GM06990 (cell line): ENCODE measurements at places on chromosomes 6 and 20.
A peak's percentile ranks its signal among the peaks of the same experiment; 100 is the strongest.

DNA sequence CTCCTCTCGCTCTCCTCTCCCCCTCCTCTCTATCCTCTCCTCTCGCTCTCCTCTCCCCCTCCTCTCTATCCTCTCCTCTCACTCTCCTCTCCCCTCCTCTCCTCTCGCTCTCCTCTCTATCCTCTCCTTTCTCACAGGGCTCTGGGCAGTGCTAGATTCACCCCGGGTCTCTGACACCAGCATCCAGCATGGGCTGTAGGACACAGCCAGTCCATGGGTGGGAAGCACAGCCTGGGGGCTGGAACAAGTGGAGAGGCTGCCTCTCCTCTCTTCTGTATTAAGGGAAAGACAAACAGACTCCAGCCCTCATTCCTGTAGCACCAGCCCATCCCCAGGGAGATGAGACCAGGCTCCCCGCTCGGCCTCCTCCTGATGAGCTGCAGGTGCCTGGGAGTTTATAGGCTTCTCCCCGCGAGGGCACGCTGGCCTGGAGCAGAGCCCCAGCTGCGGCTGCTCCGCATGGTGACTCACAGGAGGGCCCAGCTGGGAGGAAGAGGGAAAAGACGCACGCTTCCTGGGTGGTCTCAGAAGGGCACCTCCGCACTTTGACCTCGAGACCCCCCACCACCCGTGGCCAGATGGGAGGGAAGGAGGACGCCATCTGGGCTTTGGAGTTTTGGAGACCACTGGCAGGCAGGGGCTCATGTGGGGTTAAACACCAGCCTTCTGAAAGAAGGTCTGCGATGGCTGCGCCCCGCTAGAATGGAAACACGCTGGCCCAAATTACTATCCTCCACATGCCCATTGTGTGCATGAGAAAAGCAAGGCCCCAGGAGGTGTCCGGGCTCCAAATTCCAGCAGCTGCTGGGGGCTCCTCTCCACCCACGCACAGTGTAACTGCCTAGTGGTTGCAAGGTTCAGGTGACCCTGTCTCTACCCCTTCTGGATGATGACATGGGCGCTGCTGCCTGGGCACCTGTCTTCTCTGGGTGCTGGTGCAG, 68.0 kb downstream of the BMP7 start:
- DNase-seq, result no peak

DNA sequence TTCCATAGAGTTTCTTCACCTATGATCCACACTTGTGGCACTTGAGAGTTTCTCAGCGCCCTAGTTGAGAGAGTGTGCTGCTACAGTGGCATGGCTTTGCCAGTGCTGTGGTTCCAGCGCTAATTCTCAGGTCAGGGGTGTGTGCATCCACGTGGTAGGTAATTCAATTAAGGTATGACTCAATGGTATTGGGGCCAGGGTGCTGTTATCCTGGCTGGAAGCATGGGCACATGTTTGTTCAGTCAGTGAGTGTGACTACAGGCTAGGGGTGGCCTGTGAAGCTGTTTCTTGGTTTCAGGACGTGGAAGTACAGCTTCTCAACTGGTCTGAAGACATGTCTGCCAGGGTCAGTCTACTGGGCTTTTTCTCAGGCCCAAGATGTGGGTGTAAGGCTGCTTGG, 3.0 kb upstream of the SEMG2 start:
- no peak for DNase-seq

- DNase-seq, result no peak
Observed at GRCh38 chr20:40431611-40432010, 257.4 kb downstream of the MAFB start.

DNA sequence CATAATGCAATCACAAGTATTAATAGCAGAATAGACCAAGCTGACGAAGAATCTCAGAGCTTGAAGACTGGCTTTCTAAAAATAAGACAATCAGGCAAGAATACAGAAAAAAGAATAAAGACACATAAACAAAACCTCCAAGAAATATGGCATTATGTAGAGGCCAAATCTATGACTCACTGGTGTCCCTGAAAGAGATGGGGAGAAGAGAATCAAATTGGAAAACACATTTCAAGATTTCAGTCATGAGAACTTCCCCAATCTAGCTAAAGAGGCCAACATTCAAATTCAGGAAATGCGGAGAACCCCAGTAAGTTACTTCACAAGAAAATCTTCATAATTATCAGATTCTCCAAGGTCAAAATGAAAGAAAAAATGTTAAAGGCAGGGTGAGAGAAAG, 69.0 kb upstream of the PDE7B start:
- no peak for DNase-seq

- no peak for DNase-seq
Observed at GRCh38 chr6:143276436-143276835, 174.1 kb downstream of the ADAT2 start.

DNA sequence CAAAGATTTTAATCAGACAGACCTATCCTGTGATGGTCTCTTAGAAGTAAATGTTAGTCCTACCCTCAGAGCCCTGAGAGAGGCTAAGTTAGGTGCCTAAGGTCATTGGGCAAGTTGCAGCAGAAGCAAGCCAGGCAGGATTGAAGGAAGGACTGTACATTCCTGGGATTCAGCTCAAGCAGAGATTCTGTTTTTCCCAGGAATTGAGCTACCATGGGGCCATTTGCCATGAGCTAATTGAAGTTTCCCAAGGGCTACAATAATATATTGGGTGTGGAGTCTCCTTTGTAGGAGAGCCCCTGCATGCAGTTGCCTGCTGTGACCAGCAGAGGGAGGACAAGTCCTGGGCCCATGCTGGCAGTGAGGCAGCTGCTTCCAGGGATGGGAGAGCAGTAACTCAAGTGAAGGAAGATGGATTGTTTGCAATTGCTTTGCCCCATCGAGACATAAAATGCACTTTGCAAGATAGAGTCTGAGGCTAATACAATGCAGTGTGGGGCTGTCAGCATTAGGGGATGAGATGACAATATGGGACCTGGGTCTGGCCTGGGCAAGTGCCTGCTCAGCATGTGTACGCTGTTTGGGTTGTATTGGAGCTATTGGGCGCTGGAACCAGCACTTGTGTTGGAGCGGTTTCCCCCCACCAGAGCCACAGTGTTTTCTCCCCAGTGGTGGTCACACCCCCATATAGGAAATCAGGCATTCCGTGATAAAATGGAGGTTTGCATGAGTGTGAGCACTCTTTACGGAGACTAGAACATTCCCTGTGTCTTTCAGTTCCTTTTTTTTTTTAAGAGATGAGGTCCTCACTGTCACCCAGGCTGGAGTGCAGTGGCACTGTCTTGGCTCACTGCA, 27.9 kb downstream of the DNMT3B start:
- no peak for DNase-seq

- no peak for DNase-seq
Observed at GRCh38 chr20:18138639-18139583, 1.2 kb downstream of the KAT14 start.

- DNase-seq, result peak; percentile 17
Observed at GRCh38 chr6:154995254-154996015, at the start of gene TIAM2. Gene TIAM2 (plus strand): TSS chr6:154995315. CDS start chr6:155129224, 133,909 bp downstream.

GRCh38 chr6:160810238-160810637, 108.2 kb downstream of the PLG start:
- no peak for DNase-seq

DNA sequence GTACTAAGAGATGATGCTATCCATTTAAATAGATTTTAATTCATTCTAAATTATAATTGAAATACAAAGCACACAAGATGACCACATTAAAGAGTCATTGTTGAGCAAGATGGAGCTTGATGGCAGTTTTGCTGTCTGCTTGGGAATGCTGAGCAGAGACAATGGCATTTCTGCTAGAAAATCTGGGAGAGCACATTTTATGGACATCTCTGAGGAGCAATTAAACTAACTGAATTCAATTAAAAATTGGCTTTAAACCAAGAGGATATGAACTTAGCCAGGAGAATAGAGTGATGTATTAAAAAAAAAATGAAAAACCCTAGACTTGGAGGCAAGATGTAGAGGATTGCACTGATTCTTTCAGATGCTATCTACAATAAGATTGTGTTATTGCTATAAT, 19.1 kb upstream of the ADGRB3 start:
- no peak for DNase-seq

DNA sequence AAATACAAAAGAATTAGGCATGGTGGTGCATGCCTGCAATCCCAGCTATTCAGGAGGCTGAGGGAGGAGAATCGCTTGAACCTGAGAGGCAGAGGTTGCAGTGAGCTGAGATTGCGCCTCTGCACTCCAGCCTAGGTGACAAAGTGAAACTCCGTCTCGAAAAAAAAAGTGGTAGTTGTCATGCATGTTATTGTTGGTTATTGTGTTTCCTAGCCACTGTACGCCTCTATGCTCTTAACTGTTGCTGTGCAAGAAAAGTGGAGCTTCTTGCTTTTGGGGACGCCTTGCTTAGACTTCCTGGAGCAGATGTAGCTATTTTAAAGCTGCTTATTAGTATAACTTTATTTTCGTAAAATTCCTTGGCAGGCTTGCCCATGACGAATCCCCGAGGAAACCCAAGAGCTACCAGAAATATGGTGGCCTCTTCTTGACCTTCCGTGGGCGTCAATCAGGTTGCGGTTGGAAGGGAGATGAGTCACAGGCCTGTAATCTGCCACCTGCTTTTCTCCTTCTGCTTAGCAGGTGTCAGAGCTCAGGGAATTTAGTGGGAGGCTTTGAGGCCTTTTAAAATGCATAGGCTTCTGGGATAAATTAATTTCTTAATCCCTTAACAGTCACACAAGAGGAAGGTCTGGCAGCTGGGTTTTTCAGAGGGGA, 17.3 kb downstream of the GABRR2 start:
- DNase-seq, result peak; percentile 77

DNA sequence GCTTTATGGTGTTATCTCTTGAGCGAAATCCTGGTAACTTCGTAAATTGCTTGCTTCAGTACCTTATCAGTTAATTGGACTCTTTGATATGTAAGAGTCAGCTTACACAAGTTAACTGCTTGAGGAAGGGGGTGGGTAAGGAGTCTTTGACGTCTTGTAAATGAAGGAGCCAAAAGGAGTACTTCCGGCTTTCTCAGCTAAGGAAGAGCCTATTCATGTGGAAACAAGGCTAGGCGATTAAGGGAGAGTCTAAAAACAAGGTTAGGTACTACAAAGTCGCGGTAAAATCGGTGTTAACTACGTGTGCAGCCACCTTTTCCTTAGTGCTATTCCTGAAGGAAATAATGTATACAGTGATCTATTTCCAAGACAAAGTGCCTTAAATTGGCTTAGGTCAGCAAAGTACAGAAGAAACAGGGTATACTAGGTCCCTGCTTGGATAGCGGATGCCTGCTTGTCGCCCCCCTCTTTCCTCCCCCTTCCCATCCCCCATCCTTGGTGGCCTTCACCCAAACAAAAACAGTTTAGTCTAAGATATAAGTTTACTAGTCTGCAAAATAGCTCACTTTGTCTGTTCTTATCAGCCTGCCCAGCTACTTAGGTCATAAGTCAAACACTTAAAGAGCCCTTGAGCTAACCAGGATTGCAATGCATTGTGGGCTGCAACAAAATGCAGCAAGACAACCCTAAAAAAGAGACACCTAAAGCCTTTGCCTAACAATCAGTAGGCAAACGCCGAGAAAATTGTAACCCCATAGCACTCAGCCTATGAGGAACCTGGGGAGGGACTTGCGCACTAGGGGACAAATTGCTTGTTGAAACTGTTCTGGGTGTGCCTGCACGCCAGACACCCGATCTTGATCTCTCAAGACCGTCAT, 147.3 kb downstream of the TRIM27 start:
- DNase-seq, result no peak

GRCh38 chr20:63494420-63495166, 4.3 kb downstream of the EEF1A2 start:
- DNase-seq, result no peak

DNA sequence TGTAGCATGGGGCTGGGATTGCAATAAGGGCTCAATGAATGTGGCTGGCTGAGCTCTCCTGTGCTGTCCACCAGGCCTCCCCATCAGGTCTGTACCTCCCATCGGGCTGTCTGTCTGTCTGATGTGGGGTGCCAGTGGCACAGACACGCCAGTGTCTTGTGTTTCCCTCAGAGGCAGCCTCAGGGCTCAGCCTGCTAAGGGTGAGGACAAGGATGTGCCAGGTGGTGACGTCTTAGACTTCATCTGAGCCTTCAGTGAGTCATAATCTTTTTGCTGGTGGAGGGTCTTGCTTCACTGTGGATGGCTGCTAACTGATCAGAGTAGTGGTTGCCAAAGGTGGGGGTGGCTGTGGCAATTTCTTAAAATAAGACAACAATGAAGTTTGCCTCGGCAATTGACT, 194.7 kb downstream of the NRN1 start:
- DNase-seq, result no peak

GRCh38 chr20:45860560-45861220, 3.3 kb downstream of the ZSWIM3 start:
- DNase-seq, result no peak

DNA sequence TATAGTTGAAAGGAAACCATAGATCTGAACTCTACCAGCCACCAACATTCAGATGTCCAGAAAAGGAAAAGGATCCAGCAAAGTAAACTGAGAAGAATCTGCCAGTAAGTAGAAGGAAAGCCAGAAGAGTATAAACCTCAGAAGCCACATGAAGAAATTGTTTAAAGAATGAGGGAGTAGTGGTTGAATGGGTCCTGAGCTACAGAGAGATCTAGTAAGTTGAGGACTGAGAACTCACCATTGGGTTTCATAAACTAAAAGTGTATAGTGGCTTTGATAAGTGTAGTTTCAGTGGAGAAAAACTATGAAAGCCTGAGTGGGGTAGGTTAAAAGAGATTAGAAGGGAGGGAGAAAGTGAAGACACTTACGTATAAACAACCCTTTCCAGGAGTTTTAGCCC, 32.0 kb upstream of the SUMO4 start:
- DNase-seq, result no peak

GRCh38 chr6:14824060-14824459, 421.8 kb upstream of the JARID2 start:
- DNase-seq, result no peak

GRCh38 chr20:5642155-5642981, 107.8 kb upstream of the SHLD1 start:
- no peak for DNase-seq

- DNase-seq, result no peak
Observed at GRCh38 chr20:57167971-57168701, 98.3 kb downstream of the BMP7 start.

DNA sequence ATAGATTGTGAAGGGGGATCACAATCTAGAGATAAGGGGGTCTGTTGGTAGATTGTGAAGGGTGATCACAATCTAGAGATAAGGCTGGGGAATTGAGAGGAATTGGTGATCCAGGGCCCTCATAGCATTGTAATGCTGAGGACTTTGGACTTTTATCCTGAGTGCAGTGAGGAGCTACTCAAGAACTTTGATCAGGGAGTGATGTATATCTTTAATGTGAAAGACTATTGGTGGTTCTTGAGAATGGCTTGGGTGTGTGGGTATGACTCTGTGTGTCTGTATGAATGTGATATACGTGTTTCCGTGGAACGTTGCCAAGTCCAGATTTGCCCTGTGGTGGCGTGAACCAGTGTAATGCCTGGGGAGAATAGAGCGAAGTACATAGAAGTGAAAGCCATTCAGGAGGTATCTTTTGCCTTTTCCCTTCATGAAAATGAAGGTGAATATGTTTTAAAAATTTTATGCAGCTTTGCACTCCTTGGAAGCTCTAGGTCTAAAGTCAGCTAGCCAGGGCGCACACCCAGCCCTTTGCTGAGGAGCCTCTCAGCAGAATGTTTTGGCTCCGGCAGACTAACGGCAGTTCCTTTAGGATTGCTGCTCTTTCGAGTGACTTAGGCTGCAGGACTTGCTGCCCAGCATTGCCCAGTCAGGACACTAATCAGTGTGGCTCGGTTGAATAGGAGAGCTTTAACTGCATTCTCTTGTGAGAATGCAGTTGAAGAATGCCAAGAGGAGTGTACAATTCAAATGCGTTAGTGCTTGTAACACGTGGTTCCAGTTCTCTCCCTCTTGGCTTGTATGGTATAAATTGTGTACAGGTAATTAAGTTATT, 3.5 kb downstream of the ZFAND3 start:
- no peak for DNase-seq

- DNase-seq, result no peak
Observed at GRCh38 chr6:89952105-89952671, 57.9 kb downstream of the GJA10 start.

- peak; percentile 27 for DNase-seq
Observed at GRCh38 chr6:77466451-77467437, 3.5 kb upstream of the HTR1B start.
